ENCODE measurements at places on chromosomes 7 and 10. TPM values are rescaled to one million over a fixed set of nuclear protein-coding genes. Genes with fewer than 3 reads are reported as not detected.

GSTO2 gene
- 7.1 TPM for total RNA-seq

ZNF488 gene
- not detected for total RNA-seq

LDB3 gene
- not detected for total RNA-seq

LOXL4 gene
- 57.2 TPM for total RNA-seq

C1QL3 gene
- total RNA-seq: not detected

ASZ1 gene
- total RNA-seq: not detected

KNDC1 gene
- total RNA-seq: 0.58 TPM

FANK1 gene
- total RNA-seq: 0.71 TPM

KIAA1217 gene
- total RNA-seq: 3.5 TPM

TMEM225B gene
- total RNA-seq: not detected

CLDN4 gene
- 6.7 TPM for total RNA-seq

UPK3BL1 gene
- 31.4 TPM for total RNA-seq

FFAR4 gene
- total RNA-seq: not detected

ZPBP gene
- total RNA-seq: not detected

PLAC9 gene
- total RNA-seq: not detected

MUC3A gene
- total RNA-seq: not detected

CPA4 gene
- total RNA-seq: 7.5 TPM

ASCC1 gene
- 37.4 TPM for total RNA-seq

TMEM72 gene
- not detected for total RNA-seq

RPEL1 gene
- under 0.01 TPM for total RNA-seq

IL15RA gene
- 11.9 TPM for total RNA-seq

CDK14 gene
- 36.6 TPM for total RNA-seq

DEPP1 gene
- total RNA-seq: 14.4 TPM

NUDT5 gene
- total RNA-seq: 91.8 TPM

FZD8 gene
- total RNA-seq: 2.0 TPM

TRIM50 gene
- not detected for total RNA-seq

RINT1 gene
- 21.6 TPM for total RNA-seq

PPP1R3C gene
- 22.5 TPM for total RNA-seq

ASL gene
- total RNA-seq: 58.5 TPM

CHAT gene
- total RNA-seq: not detected

PIP gene
- not detected for total RNA-seq
